ENCODE measurements at places on chromosomes 1 and 21.

DNA sequence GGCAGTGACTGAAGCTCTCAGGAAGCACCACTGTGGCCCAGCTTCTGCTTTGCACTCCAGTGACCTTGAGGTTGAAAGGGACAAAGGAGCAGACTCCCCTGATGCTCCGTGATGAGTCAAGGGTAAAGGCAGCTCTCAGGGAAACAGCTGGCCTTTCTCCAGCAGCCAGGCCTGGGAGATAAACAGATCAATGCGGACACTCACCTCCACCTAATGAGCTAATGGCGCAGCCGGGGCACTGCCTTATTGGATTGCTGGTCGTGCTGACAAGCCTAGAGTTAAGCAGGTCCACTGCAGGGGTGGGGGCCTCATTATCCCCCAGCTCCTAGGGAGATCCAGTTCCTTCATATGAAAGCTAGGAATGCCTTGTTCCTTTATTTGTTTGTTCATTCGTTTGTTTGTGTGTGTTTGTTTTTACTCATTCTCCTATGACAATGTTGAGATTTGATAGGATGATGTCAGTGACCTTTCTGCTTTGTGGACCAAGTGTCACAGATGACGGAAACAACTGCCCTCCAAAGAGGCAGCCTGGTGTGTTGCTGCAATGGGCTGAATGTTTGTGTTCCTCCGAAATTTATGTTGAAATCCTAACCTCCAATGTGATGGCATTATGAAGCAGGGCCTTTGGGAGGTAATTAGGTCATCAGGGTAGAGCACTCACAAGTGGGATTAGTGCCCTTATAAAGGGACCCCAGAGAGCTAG lies 141.4 kb upstream of the BEND5 start:
- DNase-seq: no peak

DNA sequence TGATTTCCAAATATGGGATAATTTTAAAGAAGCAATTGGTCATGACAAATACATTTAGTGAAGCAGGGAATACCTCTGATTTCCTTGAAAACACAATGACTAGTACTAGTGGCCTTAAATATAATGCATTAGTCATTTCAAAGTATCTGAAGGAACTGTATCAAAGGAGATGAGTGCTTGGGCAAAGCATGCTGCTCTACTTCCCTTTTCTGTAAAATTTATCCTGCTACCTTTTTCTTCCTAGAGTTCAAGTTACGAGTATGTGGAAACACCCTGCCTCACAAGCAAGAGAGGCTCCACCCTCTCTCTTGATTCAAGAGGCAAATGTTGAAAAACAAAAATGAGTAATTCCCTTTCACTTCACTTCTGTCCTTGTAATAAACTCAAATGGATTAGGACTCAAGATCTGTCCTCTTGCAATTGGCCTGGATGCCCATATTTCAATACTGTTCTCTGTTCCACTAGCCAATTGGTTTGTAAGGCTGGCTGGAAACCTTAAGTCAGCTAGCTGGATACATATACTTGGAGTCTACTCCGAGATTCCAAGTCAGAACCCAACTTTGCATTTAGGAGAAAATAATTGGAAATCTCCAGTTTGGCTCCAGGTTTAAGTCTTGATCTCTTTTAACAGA lies 92.5 kb downstream of the CDC42BPA start:
- no peak for DNase-seq

DNA sequence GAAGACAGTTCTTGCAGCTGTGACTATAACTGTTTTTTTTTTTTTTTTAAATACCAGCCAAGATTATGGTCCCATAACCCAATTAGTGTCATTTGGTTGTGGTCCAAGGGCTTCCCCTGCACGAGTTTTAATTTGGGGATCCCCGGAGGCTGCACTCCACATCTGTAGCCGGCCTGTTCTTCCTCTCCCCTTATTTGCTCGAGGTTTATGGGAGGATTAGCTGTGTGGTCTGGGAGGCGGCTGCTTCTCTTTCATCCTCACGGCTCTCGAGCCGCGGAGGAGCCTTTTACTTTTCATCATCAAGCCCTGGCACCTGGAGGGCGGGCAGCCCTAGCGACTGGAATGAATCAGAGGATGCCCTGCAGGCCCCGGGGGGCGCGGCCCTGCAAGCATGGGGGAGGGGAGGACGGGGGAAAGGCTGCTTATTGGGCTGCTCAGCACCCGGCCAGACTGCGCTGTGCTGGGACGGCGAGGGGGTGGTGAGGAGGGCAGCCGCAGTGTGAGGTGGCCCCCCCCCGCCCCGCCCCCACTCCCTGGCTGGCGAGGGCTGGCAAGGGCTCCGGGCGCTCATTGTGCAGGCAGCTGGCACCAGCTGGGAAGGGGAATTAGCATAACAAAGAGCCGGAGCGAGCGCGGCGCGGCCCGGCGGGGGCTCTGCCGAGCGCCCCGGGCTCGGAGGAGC lies 18.5 kb downstream of the SERTAD4 start:
- DNase-seq: no peak

DNA sequence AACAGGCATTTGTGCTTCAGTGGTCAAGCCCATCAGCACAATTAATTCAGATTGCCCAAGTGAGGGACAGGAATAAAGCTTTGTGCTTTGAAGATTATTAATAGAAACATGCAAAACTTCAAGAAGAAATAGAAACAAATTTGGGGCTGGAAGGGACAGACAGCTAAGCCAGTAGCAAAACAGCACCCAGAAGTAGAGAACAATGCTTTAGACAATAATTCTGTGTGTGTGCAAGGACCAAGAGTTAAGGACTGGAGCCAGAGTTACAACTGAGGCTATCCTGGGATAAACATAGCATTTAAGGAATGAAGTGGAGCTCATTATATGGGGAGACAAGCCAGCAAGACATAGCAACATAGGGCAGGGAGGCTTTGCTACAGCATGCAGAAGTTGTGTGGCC lies 251.9 kb upstream of the DAB1 start:
- no peak for DNase-seq

- DNase-seq: no peak
These were observed 10.4 kb downstream of the TRABD2B start for GRCh38 chr1:47986761-47987200.

GRCh38 chr21:14617871-14618270 lies 71.8 kb upstream of the SAMSN1 start:
- DNase-seq: no peak

DNA sequence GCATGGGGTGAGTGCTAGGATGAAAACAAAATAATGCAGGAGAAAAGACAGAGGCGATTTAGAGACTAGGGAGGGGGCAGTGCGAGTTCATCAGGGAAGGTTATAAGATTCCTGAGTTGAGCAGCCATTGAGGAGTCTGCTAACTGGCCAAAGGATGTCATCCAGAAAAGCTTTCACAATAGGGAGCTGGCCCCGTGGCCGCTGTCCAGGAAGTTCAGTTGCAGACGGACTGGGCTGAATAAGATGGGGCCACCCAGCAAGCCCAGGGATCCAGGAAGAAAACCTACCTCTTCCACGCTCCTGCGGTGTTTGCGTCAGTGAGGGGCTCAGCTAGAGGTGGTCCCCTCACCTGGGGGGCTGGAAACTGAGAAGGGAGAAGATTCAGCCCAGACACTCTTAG lies 4.0 kb upstream of the PKP1 start:
- no peak for DNase-seq

GRCh38 chr1:87706203-87706602 lies 377.5 kb downstream of the LMO4 start:
- no peak for DNase-seq

- DNase-seq: no peak
These were observed 9.2 kb upstream of the TNFRSF1B start for GRCh38 chr1:12157366-12158231.

DNA sequence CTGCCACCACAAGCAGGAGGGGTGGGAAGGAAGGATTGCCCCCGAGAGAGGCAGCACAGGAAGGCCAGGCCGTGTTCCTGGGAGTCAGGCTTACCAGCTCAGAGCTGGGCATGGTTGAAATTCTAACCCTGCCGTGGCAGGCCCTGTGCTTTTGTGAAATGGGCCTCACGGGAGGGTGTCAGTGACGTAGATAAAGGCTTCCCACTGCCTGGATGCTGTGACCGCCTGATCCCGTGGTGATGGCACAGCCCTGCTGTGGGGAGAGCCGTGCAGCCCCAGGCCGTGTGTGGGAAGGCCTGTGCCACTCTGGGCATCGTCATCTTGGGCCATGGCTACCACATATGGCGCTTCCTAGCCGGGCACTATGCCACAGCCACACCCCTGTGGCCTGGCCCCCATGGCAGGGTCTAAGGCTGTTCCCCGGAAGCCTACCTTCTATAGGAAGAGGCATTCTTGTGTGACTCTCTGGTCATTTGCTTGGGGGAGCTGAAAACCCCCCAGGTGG lies 161.3 kb downstream of the PCBP3 start:
- no peak for DNase-seq

DNA sequence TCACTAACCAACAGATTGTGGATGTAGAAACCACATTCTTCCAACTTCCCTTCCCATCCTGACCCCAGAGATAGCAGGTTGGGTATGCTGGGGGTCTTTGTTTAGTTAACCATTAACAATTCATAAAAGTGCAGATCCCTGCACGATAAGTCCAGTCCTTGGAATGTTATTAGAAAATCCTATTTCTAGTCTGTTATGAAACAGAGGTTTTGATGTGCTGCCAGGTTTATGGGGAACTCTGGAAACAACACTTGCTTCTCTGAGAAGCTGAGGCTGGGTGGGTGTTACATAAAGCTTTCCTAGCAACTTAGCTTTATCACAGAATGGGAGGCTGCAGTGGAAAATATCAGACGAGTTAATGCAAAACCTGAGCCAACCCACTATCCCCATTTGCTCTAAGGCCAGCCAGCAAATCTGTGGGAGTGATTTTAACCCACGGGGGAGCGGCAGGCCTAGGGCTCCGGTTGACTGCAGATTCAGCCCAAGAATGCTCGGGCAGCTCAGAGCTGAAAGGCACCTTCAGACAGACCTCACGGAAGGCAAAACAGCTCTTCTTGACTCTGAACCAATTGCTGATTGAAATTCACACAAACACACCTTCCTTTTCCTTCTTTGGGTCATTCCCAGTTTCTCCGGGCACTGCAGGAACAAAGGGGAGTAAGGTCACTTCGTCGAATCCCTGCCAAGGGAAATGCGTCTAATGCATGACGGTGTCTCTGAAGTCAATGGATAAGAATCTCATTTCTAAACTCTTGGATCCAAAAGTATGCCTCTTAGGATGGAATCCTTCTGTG lies 111.7 kb upstream of the IRF2BP2 start:
- DNase-seq: no peak

DNA sequence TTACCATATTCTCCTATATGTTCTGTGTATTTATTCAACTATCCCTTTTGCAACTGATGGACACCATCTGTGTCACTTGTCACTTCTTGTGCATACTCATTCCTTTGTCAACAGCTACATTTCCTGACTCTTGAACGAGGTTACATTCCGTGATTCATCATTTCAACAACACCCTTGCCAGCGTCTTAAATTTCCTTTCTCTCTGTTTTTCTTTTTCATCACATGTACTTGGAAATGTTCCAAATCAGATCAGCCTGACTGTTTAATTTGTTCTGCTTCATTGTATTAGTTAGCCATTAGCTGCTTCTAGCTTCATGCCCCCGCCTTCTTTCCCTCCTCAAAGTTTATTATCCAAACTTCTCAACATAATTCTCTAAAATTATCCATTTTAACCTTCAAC lies 173.0 kb downstream of the ADGRL4 start:
- no peak for DNase-seq

DNA sequence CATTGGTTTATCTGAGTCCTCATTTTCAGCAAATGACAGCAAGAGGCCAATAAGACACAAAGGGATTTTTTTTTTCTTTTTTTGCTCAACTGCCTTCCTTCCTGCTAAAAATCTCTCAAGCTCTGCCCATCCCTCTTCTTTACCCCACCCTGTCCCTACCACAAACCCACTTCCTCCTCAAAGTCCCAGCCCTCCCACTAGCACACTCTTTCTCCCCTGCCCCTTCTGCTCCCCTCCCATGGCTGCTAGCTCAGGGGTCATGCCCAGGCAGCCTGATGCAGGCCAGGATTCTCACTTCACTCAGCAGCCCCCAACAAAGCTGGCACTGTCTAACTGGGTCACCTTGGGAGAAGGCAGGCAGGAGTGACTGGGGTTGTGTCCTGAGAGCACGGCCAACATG lies 28.8 kb upstream of the PPP2R5A start:
- DNase-seq: no peak

DNA sequence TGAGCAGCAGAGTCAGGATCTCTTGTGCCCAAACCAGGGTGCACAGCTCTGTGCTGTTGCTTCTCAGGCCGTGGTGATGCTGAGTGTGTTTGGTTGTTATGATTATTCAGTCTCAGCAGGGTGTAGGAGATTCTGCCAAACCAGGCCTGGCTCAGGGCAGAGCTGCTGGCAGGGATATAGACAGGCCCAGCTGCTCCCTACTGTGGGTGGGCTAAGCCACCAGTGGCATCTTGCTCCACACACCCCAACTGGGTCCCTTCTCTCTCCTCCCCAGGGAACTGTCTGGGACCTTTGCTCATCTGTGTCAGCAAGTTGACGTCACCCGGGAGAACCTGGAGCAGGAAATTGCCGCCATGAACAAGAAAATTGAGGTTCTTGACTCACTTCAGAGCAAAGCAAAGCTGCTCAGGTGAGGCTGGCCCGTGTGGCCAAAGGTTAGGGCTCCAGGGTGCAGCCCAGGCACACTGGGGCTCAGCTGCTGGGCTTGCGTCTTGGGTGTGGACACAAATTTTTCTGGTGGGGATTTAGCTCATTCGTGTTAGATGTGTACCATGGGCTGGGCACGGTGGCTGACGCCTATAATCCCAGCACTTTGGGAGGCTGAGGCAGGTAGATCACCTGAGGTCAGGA lies 9.9 kb upstream of the MIIP start:
- no peak for DNase-seq

GRCh38 chr1:93244298-93245069 lies 64.0 kb downstream of the CCDC18 start:
- no peak for DNase-seq

GRCh38 chr1:41917835-41918449 lies 780 bp downstream of the HIVEP3 start:
- no peak for DNase-seq

DNA sequence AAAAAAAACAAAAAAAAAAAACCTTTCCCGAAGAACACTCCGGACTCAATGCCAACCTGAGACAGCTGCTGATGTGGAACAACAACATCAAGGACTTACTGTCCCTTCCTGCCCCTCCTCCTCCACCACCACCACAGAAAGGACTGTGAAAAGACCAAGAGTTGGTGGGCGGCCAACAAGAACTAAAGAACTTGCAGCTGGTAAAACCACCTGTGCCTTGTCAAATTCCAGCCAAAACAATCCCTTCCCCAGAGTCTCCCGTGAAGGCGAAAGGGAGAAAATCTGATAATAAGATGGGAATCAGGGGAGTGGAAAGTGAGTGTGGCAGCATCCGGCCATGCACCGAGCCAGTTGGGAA lies 88.9 kb downstream of the PROX1 start:
- no peak for DNase-seq

GRCh38 chr1:63575340-63575826 lies 17.8 kb upstream of the PGM1 start:
- no peak for DNase-seq

DNA sequence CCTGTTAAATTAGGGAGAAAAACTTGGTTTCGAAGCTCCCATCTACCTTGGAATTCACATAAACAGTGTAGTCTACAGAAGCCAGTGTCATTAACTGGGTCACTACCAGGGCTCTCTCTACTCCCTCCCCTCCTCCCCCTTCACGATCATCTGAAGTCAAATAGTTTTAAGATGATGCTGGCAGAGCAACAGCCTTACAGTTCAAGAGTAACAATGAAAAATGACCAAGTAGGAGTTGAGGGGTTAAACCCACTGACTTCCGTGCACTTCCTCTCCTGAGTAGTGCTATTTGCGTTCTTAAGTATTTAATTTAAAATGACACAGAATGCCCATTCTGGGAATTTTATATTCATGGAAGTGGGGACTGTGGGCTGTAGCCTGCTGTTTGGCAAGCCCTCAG lies 236.9 kb downstream of the SIPA1L2 start:
- no peak for DNase-seq

GRCh38 chr21:40719615-40720014 lies 127.3 kb downstream of the DSCAM start:
- no peak for DNase-seq

All from stimulated activated CD8-positive, alpha-beta memory T cell treated with anti-CD3 and anti-CD28 coated beads, Interleukin-7, amount 100 ng/mL, for 1 hour (primary cell).